ENCODE measurements at places on chromosomes 12 and 14. TPM values are rescaled to one million over a fixed set of nuclear protein-coding genes. Genes with fewer than 3 reads are reported as not detected.

The SIX4 gene
- 14.4 TPM for total RNA-seq

The GYS2 gene
- total RNA-seq = not detected

- H3K36me3 ChIP-seq = peaks cover 14% of the 10 kb centered on the region
- H3K4me1 ChIP-seq = peaks cover 37% of the 10 kb centered on the region
- H3K27ac ChIP-seq = peak overlapping the region; percentile 23
- no peak for DNase-seq
These were observed 28.1 kb downstream of the ETNK1 start for GRCh38 chr12:22653075-22653474.

DNA sequence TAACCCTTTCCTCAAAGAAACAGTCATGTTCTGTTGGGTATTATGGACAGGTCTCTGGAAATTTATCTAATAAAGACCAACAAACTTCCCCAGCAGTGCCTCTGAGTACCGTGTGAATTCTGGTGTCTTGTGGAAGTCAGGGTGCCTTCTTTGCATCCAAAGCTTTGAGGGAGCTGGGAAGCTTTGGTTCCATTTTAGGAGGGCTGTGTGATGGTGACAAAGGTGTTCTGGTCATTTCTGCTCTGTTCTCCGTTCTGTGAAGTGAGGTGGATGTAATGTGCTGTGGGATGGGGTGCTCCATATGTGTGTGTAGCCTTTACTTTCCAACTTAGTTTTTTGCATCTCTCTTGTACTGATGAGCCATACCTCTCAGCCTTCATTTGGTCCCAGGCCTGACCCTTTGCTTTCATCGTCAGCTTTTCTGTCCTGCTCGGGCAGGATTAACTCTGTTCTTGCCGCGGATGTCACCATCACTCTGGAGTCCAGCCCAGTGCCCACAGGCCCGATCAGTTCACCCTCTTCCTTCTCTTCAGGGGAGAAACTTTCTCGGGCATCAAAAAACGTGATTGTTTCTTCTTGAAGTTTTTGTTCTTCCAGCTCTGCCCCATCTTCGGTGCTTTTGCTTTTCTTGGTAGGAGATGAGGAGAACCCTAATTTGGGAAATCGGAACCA lies 13.2 kb downstream of the PLD4 start:
- no peak for DNase-seq
- peaks cover 17% of the 10 kb centered on the region for H3K36me3 ChIP-seq
- peaks cover 11% of the 10 kb centered on the region for H3K27me3 ChIP-seq
- 0 out of 2 replicates have a peak, but pooled peaks cover 5% of the 10 kb centered on the region for H3K4me1 ChIP-seq
- H3K4me3 ChIP-seq = no peak overlapping the region
